Activated T-cell treated with anti-CD3 and anti-CD28 coated beads for 24 hours (primary cell): ENCODE measurements at places on chromosomes 4 and X.

- DNase-seq = no peak
These were observed 25.3 kb downstream of the SLAIN2 start for GRCh38 chr4:48366611-48367010.

GRCh38 chrX:49188468-49189076 lies 2.4 kb upstream of the PRICKLE3 start:
- no peak for DNase-seq

- no peak for DNase-seq
These were observed 125.4 kb downstream of the PDLIM5 start for GRCh38 chr4:94577136-94577535.

GRCh38 chr4:114116861-114117260 lies 137.4 kb upstream of the ARSJ start:
- DNase-seq = no peak

DNA sequence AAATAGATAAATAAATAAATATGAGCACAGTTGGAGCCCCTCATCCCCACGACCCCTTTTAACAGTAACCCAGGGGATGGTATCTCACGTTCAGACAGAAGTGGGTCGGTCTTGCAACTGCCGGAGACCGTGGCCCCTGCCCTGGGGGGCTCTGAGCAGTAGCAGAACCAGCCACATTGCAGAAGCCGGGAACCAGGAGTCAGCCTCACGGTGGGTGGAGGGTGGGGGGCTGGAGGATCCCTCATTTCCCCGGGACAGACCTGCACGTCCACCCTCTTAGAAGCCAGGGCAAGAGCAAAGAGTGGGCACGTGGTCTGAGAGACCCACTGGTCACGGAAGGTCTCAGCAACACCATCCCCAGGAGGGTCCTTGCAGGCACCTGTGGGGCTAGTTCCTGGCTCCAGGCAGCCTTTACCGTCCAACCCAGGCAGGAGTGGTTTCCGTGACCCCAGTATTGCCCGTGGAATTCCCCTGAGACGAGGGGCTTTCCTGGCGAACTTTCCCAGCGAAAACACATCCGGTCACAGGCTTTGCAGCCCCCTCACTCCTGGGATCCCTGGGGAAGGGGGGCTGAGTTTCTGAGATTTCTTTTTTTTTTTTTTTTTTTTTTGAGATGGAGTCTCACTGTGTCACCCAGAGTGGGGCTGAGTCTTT lies 8.8 kb upstream of the IL3RA start:
- DNase-seq = no peak

DNA sequence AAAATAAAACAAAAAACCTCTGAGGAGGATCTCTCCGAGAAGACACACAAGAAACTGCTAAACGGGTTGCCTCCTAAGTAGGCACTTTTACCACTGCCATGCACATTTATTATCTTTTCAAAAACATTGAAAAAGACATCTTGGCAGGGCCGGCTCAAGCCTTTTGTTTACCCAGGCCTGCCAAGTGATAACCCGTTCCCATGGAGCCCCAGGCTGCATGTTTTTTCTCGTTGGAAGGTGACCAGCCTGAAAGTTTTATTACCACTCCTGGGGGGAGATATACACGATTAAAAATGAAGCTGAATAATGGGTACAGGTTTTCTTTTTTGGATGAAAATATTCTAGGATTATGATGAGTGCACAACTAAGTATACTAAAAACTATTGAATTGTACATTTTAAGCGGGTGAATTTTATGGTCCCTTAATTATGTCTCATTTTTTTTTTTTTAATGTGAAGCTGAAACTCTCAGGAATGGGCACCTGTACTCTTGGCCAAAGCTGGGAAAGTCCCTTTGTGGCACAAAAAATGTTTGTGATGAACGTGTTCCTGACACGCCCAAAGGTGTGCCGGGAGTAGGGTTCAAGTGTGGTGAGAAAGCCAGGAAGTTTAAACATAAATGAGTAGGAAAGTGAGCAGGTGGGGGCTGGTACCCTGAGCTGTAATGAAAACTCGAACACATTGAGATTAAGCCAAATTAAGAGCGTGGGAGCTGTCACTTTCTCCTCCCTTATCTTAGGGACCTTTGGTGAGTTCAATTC lies 1.5 kb upstream of the MAP7D2 start:
- no peak for DNase-seq

DNA sequence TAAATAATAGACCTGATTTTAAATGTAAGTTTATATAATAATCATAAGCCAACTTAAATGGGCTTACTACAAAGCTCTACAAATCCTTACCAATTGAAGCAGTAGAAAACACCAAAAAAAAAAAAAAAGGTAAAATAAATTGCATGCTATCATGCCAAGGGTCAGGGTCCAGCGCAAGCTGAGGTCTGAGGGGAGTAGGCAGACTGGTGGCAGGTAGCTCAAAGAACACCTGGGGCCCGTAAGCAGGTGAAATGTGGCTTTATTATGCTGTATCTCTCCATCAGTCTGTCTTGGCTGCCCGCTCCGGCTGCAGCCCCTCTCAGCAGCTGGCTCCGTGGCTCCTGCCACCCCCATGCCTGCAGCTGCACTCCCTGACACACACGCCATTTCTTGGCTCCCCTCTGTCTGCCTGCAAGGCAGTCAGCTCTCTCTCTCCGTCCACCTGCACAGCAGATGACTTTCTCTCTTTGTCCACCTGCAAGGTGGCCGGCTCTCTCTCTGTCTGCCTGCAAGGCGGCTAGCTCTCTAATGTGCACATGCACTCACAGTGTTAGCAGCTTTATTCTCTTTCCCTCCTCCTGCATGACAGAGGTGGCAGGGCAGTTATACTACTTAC lies 209.4 kb upstream of the UGT8 start:
- DNase-seq = no peak

DNA sequence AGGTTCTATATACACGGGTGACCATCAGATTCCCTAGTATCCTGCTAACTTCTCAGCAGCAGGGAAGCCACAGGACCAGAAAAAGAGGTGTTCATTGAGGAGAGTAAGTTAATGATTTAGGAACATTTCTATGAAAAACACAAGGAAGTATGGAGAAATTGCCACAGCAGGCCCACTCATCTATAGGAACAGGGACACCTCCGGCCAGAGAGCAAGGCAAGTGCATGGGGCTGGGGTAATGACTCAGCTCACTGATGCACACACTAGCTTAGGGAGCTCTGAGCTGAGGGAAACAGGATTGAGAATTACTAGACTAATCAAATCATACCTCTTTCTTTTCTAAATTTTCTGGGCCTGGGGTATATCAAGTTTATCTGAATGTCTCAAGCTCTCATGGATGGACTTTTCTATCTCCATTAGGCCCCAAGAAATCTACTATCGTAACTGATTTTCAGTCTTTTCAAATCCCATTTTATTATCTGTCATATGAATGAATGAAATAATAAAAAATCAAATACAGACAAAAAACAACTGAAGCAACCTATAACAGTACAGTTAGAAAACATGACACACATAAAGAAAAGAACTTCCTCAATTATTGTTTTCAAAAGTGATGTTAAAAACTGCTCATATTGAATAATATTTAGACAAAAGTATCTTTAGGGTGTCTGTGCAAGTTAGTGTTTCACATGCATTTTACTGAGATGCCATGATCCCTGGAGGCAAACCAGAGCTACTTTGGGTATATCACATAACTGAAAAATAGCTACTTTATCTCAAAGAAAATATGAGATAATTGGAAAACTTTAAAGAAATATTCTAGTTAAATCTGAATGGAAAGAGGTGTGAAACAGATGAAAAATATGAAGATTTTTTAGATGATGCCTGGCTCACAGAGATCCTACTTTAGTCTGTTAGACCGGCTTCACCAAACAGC lies 89.8 kb downstream of the FBXO8 start:
- DNase-seq = no peak

GRCh38 chr4:7892212-7893019 lies 47.2 kb downstream of the AFAP1 start:
- DNase-seq = no peak

DNA sequence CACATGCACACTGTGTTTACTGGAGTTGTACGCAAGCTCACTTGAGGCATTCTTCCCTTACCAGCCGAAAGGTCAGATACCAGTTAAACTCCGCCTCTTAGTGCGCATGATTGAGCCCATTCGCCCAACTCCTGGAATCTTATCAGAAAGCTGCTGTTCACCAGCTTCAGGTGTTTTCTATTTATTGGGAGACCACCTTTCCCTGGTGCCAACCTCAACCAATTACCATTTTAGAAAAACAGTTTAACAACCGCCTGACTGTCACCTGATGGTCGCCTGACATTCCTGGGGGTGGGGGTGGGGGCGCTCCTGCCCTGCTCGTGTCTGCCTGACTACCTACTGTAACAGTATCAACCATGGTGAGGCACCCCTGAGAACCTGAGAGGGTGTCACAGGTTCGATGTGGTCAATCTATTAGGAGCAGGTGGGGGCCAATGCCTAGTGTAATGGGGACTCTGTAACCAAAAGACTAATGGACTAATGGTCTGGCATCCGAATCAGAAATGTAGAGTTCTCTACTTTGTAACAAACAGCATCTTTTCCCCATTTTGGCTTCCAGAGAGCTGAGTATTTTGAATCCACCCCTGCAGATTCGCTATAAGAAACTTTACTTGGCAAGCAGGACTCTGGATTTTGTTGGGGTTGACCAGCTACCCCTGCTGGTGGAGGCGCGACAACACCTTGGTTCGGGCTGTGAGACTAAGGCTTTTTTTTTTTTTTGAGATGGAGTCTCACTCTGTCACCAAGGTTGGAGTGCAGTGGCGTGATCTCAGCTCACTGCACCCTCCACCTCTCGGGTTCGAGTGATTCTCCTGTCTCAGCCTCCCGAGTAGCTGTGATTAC lies 58.2 kb upstream of the ZNF157 start:
- peak; percentile 21 for DNase-seq

DNA sequence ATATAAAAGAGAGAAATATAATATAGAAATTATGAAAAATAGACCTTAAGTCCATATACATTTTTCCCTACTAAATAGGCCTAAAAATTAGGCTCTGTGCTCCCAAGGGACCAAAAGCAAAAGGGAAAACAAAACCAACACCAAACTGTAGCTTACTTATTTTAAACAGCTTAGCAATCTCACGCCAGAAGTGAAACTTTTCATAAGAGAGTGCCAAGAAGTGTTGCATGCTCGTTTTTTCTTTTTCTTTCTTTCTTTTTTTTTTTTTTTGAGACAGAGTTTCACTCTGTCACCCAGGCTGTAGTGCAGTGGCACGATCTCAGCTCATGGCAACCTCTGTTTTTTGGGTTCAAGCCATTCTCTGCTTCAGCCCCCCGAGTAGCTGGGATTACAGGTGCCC lies 250.4 kb downstream of the TMA16 start:
- no peak for DNase-seq

DNA sequence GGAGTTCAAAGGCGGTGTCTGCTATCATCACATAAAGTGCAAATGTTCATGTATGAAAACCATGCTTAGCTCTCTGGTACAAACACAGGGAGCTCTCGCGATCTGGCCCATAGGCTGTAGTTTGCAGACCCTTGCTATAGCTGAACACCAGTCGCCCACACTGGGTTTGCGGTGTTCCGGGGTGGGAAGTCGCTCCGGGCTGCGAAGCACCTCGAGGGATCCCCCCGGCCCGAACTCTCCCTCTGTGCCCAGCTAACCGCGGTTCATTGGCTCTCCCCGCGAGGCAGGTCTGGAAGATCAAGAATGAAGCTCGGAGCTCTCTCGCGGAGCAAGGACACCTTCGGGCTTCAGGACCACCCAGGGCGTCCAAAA lies 341 bp upstream of the PRPS2 start:
- no peak for DNase-seq

DNA sequence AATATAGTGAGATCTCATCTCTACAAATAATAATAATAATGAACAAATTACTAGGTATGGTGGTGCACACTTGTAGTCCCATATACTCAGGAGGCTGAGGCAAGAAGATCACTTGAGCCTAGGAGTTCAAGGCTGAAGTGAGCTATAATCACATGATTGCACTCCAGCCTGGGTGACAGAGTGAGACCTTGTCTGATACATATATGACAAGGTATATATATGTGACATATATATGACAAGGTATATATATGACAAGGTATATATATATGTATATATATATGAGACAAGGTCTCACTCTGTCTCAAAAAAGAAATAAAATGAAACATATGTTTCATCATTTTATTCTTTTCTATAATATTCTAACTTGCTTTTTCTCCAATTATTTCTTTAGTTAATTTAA lies 278.1 kb upstream of the TET2 start:
- no peak for DNase-seq

- DNase-seq = no peak
These were observed 114.0 kb downstream of the BCOR start for GRCh38 chrX:39983715-39984114.

DNA sequence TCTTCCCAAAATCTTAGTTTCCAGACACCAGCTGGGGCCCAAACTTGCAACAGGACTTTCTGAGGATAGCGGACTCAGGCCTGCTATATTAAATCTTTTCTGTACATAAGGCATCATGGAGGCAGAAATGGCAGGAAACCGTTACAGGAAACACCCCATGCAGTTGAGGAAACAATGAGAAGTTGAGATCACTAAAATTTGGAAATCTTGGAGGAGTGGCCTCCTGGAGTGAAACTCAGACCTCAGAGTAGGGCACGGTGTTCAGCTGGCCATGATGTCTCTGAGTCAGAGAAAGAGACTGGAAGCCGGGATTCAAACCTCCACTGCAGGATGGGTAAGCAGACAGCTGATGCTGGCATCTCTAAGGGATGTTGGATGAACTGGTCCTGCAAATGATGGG lies 372.6 kb upstream of the CTSO start:
- no peak for DNase-seq

GRCh38 chr4:61379406-61379805 lies 179.3 kb downstream of the ADGRL3 start:
- DNase-seq = no peak

DNA sequence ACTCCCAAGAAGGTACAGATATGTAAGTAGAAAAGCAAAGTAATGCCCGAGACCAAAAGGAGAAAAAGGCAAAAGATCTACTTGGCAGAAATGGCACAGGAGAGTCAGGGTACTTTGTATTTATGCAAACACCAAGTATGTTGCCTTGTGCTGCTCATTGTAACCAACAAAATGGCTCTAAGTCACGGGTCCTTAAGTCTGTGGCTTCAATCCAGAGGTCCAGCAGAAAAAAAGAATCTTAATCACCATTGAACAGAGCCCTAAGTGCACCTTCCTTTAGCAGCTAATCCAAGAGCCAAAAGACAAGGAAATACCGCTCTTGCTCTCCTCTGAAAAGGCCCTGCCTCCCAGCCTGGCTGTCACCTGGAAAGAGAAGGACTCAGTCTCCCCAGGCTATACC lies 324.9 kb upstream of the PPARGC1A start:
- no peak for DNase-seq

DNA sequence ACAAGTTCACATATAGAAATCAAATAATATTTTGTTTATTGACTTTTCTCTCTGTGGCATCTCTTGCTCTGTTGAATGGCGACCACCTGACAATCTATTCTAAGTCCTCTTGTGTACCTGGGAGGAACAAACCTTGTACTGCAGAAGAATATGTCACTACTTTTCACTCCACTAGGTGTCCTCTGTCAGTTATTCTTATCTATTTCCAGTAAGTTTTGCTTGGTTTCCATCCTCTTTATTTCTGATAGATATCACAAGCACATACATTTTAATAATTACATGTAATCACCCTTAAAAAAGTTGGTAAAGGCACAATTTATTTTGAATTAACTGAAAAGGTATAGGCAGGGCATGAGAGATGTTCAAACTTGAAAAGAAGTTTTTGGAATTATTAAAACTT lies 238.4 kb downstream of the SNCA start:
- no peak for DNase-seq

- DNase-seq = no peak
These were observed 5.8 kb downstream of the CNKSR2 start for GRCh38 chrX:21379991-21380390.

GRCh38 chrX:38112566-38112965 lies 106.2 kb downstream of the SYTL5 start:
- DNase-seq = no peak

- peak; percentile 30 for DNase-seq
These were observed 39.4 kb upstream of the NDP start for GRCh38 chrX:44012484-44013096.
